IMR-90 (cell line): ENCODE measurements at places on chromosomes 16 and 17. TPM values are rescaled to one million over a fixed set of nuclear protein-coding genes. Genes with fewer than 3 reads are reported as not detected.
A peak's percentile ranks its signal among the peaks of the same experiment; 100 is the strongest.

GRCh38 chr17:78709751-78710181, 72.3 kb downstream of the CYTH1 start:
- 0 out of 2 replicates have a peak, but pooled peaks cover 3% of the 10 kb centered on the region for H3K36me3 ChIP-seq
- no peak overlapping the region for H3K27ac ChIP-seq
- DNase-seq, result no peak
- H3K4me1 ChIP-seq, result peaks cover 4% of the 10 kb centered on the region; the same call in 1 of the 2 replicates
- no peaks in the 10 kb centered on the region for H3K27me3 ChIP-seq
- no peak overlapping the region for H3K4me3 ChIP-seq

- peaks cover 5% of the 10 kb centered on the region; the same call in 1 of the 2 replicates for H3K4me1 ChIP-seq
- peak within 1 kb of the TSS; percentile 76 for H3K4me3 ChIP-seq
- peak; percentile 89 for DNase-seq
- H3K27ac ChIP-seq, result peak within 1 kb of the TSS; percentile 35; the same call in 1 of the 2 replicates
- peaks cover 15% of the 10 kb centered on the region for H3K36me3 ChIP-seq
Observed at GRCh38 chr16:740764-741505, at the start of gene CIAO3. Gene CIAO3, minus strand, starts transcription at chr16:740997. Its CDS starts 12 bp downstream, at chr16:740985.

- no peak for DNase-seq
- no peak overlapping the region for H3K27ac ChIP-seq
- H3K27me3 ChIP-seq, result peaks cover 8% of the 10 kb centered on the region
- H3K4me1 ChIP-seq, result peaks cover 7% of the 10 kb centered on the region
Observed at GRCh38 chr17:77841742-77842527, 116.6 kb upstream of the TNRC6C start.

DNA sequence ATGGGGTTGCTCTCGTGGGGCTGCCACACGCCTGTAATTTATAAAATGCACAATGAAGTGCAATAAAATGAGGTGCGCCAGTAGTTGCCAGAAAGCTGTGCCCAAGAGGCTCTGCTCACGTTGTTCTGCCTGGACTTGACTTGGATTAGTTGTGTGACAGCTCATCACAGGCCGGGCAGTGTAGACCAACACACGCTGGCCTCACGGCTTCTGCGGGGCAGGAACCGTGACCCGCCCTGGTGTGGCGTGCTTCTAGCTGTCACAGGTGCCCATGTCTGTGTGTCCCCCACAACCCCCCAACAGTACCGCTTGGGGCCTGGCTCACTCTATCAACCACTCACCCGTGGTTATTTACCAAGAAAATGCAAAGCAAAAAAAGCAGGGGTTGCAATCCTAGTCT, 112.2 kb upstream of the ZNF750 start:
- peaks cover 19% of the 10 kb centered on the region for H3K36me3 ChIP-seq
- no peak for DNase-seq
- H3K27ac ChIP-seq, result no peak overlapping the region
- H3K4me1 ChIP-seq, result no peaks in the 10 kb centered on the region
- no peak overlapping the region for H3K4me3 ChIP-seq

- DNase-seq, result no peak
- H3K36me3 ChIP-seq, result peaks cover 24% of the 10 kb centered on the region
- peaks cover 3% of the 10 kb centered on the region for H3K4me1 ChIP-seq
Observed at GRCh38 chr17:81980707-81981343, 3.4 kb downstream of the ASPSCR1 start.

- no peak overlapping the region for H3K4me3 ChIP-seq
- no peaks in the 10 kb centered on the region for H3K4me1 ChIP-seq
- H3K36me3 ChIP-seq, result no peaks in the 10 kb centered on the region
- no peak for DNase-seq
- no peaks in the 10 kb centered on the region for H3K27me3 ChIP-seq
Observed at GRCh38 chr17:79511471-79511870, 99.4 kb downstream of the RBFOX3 start.

DNA sequence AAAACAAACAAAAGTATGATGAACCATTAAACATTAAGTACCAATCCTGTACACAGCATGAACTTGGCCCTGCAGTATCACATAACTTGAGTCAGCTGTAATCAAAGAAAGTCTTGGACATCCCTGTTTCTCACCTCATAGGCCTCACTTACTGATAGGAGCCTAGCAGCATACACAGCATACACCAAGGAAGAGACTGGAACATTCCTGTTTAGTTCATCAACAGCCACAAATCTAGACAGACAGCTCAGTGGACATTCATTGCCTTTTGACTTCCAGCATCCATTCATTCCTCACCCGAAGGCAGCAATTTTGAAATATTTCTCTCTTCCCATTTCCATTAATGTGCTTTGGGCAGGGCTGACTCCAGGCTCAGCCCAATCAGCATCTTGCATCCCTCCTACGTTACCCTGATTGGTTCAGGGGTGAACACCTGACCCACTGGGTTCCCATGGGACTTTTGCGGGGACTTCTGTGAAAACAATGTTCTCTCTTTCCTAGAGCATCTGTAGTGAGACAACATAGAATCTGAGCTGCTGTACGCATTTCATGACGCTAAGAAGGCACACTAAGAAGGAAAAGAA, 336.7 kb upstream of the ZFHX3 start:
- no peak for DNase-seq
- no peaks in the 10 kb centered on the region for H3K36me3 ChIP-seq
- no peak overlapping the region for H3K4me3 ChIP-seq
- H3K27me3 ChIP-seq, result no peaks in the 10 kb centered on the region
- H3K27ac ChIP-seq, result no peak overlapping the region

GRCh38 chr16:22743401-22743800, 70.6 kb upstream of the HS3ST2 start:
- H3K36me3 ChIP-seq, result no peaks in the 10 kb centered on the region
- no peak for DNase-seq
- no peaks in the 10 kb centered on the region for H3K4me1 ChIP-seq
- no peak overlapping the region for H3K27ac ChIP-seq
- H3K27me3 ChIP-seq, result no peaks in the 10 kb centered on the region

Gene FAM171A2
- total RNA-seq, result 3.1 and 3.2 TPM in 2 replicates

Gene NUPR1
- total RNA-seq, result 5.8 and 10.2 TPM in 2 replicates

Gene SULT1A2
- total RNA-seq, result not detected in 2 replicates
